Stimulated activated CD8-positive, alpha-beta memory T cell treated with anti-CD3 and anti-CD28 coated beads, Interleukin-2, amount 100 ng/mL, for 48 hours (primary cell): ENCODE measurements at places on chromosomes 13 and 19.

DNA sequence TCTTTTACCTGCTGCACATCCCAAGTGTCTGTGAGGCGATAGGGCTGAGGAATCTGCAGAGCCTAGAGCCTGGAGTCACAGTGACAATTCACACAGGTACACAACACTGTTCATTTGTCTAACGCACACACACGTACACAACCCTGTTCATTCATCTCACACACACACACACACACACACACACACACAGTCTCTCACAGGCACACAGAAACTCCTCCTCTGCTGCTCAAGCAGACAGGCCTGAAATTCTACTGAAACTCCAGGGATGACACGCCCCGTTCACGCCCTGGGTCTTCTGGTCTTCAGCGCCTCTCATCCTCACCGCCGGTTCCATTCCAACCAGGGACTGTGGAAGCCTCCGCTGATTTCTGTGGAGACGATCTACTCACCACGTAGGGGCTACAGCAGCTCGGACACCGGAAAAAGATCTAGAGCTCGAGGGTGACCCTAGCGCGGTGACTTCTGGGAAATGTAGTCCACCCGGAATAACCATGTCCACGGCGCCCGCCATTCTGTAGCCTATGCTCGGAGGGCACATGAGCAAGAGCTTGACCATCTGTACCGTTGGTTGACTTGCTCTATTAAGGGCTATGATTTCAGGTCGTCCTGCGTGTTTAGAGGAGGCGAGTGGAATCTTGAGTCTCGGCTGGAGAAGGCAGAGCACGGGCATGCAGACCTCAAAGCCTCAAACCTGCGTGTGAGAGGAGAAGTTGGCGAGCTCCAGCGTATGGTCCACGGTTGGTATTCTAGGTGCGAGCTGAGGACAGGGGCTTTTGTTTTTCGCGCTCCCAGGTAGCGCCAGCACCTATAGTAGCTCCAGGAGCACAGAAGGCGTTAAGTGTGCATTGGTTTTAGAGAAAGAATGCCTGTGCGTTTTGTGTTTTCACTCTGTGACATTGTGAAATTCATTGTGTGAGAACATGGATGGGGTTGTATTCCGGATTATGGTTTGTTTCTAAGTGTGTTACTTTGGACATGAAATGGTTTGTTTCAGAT, 33.4 kb downstream of the ZNF45 start:
- peak; percentile 59 for DNase-seq

DNA sequence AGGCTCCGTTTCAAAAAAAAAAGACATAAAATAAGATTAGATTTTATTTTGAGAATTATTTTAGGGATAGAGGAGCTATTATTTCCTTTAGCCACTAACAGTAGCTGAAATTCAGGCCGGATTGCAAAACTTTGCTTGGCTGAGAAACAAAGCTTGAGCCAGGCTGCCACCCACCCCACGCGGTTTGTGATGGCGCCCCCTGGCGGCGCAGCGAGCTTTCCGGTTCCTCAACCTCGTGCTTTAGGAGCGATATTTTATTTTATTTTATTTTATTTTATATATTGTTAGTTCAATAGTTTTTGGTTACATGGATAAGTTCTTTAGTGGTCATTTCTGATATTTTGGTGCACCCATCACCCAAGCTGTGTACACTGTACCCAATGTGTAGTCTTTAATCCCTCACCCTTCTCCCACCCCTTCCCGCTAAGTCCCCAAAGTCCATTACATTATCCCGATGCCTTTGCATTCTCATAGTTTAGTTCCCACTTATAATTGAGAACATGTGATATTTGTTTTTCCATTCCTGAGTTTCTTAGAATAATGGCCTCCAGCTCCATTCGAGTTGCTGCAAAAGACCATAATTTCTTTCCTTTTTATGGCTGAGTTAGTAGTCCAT, 19.8 kb upstream of the CEACAM4 start:
- DNase-seq = peak; percentile 47

- DNase-seq = no peak
These were observed 211.1 kb upstream of the NBEA start for GRCh38 chr13:34730961-34731360.

- DNase-seq = no peak
These were observed 232.4 kb downstream of the LHFPL6 start for GRCh38 chr13:39370554-39370953.

DNA sequence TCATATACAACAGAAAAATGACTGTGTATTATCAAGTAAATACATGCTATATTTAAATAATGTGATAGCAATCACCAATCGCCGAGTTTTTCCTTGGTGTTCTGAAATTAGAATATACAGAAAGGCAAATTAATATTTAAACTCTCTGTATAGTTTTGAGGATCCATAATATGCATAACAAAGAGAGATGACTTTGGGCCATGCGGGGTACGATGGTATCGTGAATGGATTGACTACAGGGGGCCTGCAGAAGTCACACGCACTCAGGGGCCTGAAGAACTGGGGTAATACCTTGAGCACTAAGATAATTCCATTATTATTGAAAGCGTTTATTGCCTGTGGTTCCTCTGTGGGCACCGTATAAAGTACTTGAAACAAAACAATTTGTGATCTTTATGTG, 314.0 kb downstream of the TEX29 start:
- no peak for DNase-seq

- DNase-seq = no peak
These were observed 200.2 kb downstream of the MTUS2 start for GRCh38 chr13:29020314-29020713.

DNA sequence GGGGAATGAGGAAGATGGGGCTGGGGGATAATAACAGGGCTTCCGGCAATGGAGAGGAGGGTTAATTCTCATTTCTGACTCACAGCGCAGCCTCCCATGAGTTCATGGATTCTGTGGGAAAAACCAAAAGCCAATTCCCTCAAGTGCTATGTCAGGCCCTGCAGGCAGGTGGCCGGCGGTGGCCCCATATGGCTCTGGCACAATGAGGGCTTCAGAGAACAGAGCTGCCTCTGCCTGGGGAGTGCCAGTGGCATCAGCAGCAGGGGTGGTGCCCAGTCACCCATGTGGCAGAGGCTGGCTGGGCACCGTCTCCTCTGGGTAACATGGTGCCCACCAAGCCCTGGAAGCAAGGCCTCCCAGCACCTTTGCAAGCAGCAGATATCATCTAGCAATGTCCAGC, 69.1 kb downstream of the ALOX5AP start:
- DNase-seq = no peak

- DNase-seq = no peak
These were observed 1391.4 kb downstream of the EFNB2 start for GRCh38 chr13:105144020-105144419.

- DNase-seq = no peak
These were observed 306.2 kb downstream of the TEX29 start for GRCh38 chr13:111626371-111627305.

- no peak for DNase-seq
These were observed 525.3 kb downstream of the KLF12 start for GRCh38 chr13:73608711-73609485.

GRCh38 chr13:40329781-40330485, 336.5 kb downstream of the FOXO1 start:
- DNase-seq = no peak

DNA sequence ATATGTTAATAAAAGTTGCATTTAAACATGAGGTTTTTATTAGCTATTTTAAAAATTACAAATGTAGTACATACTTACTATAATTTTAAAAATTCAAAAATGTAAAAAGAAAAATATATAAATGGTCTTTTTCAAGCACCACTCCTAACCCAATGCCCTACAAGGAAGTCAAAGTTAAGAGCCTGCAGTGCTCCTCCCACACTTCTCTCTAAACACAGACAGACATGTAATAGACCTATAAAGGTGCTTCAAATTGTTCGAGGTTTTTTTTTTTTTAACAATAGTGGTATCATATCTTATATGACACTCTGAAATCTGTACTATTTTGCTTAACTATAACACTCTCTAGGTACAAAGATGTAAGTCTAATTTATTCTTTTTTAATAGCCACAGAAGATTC, 25.4 kb downstream of the VWA8 start:
- no peak for DNase-seq

DNA sequence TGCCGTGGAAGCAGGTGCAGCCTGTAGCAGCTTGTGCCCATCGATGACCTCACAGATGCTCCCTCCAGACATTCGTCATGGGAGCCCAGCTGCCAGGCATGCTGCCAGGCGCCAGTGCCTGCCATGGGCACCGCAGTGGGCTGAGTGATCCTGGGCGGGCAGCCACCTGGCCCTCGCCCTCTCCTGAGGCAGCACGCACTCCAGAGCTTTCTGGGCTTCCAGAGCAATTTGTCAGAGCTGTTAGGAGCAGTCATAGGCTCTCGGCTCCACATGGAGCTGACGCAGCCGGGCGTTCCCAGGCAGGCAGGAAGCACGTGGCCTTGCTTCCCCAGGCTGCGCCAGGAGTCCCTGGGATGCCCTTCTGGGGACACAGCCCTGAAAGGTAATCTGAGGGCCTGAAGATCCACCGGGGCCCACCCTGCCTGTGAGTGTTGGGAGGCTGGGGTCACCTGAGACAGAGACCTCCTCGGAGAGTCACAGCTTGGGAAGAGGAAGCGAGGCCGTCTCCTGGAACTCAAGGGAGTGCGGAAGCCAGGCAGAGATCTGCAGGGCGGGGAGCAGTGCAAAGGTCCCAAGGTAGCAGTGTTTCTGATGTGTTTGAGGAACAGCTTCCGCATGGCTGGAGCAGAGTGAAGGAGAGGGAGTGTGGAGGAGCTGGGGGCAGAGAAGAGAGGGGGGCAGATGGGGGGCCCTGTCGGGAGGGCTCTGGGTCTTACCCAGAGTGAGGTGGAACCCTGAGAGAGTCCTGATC, 50.6 kb downstream of the DPF1 start:
- no peak for DNase-seq
